Suppressor macrophage (primary cell): ENCODE measurements at places on chromosomes 6 and 20.
A peak's percentile ranks its signal among the peaks of the same experiment; 100 is the strongest.

- DNase-seq = no peak
Observed at GRCh38 chr6:138467901-138468300, 31.4 kb downstream of the NHSL1 start.

DNA sequence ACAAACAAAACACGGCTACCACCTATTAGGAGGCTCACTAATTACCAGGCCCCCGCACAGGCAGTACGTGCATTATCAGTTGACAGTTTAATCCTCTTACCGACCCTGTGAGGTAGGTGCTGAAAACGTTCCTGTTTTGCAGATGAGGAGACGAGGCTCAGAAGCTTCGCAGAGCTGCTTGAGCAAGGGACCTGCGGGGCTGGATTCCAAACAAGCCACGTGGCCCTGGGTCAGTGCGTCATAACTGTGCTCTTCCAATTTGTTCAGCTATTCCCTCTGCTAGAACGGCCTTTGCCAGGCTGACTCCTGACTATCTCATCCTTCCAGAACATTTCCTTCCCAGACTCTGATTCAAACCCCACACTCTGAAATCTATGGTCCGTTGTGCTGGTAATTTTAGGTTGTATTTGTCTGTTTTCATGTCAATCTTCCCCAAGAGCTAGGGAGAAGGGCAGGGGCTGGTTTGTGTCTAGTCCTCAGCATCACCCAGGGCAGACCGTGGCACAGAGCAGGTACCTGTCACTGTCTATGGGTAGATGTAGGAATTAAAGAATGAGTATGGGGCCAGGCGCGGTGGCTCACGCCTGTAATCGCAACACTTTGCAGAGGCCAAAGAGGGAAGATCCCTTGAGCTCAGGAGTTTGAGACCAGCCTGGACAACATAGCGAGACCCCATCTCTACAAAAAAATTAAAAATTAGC lies 28.8 kb upstream of the TLDC2 start:
- DNase-seq = no peak

- no peak for DNase-seq
Observed at GRCh38 chr20:25507385-25508082, 77.8 kb downstream of the NINL start.

DNA sequence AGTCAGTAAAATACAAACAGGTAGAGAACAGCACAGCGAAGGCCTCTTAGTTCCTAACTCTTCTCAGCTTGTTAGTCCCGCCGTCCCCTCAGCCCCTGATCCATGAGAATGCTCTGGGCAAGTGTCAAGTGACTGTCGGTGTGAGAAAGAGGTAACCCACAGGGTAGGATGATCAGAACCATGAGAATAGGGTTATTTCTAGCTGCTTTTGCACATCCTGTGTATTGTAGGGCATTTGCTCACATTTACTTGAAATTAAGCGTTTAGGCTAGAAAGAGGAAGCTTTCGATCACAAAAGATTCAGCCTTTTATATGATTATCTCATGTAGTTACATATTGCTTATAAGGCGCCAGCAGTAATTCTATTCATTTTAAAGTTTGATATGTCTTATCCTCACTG lies 103.0 kb upstream of the PDE10A start:
- no peak for DNase-seq

- DNase-seq = peak; percentile 42
Observed at GRCh38 chr6:111087871-111088667, 766 bp downstream of the SLC16A10 start.
